ENCODE measurements at places on chromosomes 12 and 14.

DNA sequence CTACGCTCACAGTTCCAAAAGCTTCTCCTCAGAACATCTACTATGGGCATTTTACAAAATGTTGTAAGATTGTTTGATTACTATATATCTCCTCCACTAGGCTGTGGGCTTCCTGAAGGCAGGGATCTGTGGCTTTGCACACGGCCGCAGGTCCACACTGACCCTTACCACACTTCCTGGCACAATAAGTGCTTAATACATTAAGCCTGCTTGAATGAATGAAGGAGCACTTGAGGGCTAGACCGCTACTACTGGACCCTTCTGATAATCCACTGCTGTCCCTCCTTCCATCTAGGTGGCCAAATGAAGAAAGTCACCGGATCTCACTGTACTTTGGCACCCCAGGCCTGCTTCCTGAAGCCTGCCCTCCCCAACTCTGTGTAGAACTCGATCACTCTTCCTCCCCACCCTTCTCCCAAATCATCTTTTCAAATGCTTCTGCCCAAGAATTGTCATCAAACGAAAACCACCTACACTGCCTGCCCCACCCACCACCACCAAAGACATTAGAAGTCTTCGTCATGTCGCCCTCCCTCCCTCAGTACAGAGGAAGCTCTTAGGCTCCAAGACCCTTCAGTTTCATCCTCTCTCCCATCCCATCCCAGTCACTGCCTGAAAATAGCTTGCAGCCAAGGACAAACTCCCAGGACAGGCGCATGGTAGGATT is 596 bp upstream of the ZBTB39 start:
- DNase-seq, result no peak

GRCh38 chr12:124451637-124452243 is 115.7 kb downstream of the NCOR2 start:
- DNase-seq, result no peak

DNA sequence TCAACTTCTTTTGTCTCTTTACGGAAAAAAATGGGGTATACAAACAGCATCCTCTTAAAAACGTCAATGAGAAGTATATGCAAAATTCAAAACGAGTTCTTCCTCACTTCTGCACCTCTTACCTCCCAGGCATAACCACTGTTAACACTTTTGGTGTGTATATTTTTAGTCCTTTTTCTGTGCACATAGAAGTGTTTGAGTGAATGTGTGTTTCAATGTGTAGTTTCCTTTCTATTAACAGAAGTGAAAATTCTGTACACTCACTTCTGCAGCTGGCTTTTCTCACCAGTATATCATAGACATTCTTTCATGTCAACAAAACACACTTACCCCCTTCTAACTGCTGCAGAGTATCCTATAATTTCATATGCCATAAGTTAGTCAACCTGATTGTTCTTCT is 5.4 kb downstream of the UBR7 start:
- no peak for DNase-seq

DNA sequence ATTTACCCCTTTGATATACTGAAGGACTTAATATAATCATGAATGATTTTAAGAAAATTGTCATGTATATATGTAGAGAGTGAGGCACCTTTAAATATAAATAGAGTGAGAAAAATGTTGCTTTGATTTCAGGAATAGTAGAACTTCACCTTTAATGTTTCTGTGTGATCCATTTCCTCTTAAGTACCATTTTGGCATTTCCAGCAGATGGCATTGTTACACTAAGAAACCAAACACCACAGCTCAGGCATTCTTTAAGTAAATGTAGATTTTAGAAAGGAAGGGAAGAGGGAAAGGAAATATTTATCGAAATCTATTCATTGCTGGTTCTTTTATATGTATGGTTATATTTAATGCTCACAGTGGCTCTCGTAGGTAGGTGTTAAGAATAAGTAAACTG is 556.7 kb upstream of the FBXO33 start:
- DNase-seq, result peak; percentile 4

DNA sequence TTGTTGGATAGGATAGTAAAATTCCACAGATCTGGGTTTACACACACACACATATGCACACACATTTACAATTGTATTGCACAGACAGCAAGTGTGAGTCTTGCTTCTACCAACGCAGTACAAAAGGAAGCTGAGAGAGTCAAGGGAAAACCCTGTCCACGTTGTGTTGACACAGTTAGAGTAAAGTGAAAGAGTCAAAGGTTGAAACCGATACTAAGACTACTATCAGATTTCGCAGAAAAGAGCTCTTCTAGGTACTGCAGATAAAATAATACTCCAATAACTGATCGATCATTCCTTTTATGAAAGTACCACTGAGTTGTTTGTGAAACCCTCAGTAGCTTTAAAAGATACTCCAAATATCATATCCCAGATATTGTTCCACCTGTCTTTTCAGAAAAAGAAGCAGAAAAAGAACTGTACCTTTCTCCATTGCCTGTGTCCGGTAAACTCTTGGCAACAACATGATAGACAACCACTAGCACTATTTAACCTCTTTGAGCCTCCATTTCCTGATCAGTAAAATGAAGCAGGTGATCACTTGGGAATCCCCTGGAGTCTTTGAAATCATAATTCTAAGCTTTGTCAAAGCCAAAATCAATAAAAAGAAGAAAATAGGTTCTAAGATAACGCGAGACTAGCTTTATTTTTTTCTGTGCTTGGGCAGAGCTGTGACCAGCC is 224.6 kb upstream of the FOXN3 start:
- DNase-seq, result no peak

- no peak for DNase-seq
Observed at GRCh38 chr14:100434911-100435438, 111.8 kb downstream of the SLC25A47 start.
